Activated naive CD8-positive, alpha-beta T cell treated with anti-CD3 and anti-CD28 coated beads, Interleukin-2, amount 50 U/mL, for 16 hours (primary cell): ENCODE measurements at places on chromosomes 1 and 21.

DNA sequence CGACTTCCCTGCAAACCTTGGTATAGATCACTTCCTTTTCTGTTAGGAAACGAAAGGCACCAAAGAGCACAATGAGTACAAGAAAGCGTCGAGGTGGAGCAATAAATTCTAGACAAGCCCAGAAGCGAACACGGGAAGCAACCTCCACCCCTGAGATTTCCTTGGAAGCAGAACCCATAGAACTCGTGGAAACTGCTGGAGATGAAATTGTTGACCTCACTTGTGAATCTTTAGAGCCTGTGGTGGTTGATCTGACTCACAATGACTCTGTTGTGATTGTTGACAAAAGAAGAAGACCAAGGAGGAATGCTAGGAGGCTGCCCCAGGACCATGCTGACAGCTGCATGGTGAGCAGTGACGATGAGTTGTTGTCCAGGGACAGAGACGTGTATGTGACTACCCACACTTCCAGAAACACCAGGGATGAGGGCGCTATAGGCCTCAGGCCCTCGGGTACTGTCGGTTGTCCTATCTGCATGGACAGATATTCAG is 18.5 kb downstream of the FAM89A start:
- DNase-seq, result no peak

DNA sequence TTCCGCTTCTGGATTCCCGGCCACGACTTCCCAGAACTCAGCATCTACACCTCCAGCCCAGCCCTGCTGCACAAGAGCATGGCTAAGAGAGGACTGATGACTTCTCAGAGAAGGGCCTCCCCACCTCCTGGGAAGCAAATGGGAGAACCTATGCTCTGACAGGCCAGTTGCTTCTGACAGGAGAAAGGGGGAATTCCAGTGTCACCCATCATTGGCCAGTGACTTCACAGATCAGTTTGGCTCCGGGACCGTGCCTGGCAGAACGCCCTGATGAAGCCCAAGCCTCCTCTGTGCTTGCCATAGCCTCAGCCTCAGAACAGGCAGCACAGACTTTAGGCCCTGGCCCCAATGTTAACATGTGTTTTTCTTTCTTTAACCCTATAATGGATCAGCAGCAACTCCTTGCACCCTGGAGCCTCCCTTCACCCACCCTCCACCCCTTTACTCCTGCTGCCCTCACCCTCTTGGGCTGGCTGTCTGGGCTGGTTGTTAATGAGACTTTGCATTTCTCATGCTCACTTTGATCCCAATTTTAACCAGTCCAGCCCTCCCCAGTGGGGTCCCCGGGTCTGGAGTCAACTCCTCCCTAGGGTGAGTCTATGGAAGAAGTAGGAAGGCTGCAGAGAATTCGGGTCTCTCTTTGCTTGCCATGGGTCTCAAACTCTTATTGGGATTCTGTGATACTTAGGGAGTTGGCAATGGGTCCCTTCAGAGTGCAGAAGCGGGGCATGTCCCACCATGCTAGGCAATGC is 42.7 kb upstream of the SLC30A1 start:
- DNase-seq, result no peak

DNA sequence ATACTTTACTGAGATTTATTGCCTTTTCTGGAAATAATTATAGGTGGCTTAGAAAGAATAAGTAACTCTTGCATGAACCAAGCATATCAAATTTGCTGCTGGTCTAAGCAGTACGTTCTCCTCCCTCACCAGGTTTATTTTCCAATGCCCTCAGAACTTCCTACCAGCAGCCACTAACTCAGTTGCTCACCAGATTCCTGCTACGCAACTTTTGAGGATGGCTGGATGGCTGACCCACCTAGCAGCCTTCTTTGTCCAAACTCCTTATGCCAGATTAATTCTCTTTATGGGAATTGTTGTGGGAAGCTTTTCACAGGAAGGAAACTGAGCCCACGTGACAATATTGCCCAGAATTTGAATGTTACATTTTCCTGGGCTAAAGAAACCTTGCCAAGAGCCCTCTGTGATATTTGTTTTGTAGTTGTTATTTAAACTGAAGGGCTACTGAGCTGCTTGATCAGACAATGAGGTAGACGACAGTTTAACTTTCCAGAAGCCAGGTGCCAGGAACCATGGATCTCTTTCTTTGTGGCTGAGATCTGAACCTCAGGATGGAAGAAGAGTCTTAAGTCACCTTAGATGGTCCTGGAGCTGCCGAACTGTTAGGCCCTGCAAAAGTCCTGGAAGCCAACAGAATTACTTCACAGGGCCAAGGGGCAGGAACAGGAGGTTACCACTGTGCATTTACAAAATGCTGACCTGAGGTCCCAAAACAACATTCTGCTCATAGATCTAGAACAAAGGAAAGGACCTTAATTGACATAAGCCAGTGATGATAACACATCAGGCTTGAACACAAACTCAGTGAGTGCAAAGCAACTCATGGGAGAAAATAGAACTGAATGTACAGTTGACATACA is 85.5 kb upstream of the ATP1A1 start:
- DNase-seq, result no peak

DNA sequence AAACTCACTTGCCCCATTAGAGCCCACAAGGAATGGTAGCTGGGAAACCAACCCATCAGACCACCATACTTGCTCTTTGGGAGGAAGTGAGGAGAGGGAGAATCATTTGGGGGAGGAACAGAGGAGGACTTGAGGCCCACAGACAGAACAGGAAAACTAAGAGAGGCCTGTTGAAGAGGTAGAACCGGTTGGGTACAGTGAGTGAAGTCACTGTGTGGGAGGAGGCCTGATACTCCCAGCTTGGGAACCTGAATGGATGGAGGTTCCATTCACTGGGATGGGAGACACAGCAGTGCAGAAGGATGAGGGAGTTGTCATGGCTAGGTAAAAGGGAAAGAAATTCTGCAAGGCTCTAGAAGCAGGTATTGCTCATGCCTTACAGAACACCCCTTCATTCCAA is 63.4 kb upstream of the PSEN2 start:
- DNase-seq, result no peak

GRCh38 chr1:74425676-74426075 is 86.7 kb downstream of the LRRC53 start:
- DNase-seq, result no peak
